RWPE2 (cell line): ENCODE measurements at places on chromosomes 1 and 21.

DNA sequence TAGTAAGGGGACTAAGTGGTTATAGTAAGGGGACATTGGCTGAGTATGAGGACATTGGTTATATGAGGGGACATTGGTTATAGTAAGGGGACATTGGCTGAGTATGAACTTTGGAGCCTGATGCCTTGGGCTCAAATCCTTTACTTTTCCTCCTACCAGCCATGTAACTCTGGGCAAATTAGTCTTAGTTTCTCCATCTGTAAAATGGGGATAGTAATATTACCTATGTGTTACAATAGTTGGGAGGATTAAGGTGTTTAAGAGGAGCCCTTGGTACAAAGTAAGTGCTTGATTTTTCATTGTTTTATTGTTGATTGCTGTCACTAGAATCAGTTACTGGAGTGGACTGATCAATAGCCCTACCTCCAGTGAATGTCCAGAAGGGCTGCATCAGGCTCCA, 2.8 kb downstream of the OSCP1 start:
- DNase-seq, result no peak

DNA sequence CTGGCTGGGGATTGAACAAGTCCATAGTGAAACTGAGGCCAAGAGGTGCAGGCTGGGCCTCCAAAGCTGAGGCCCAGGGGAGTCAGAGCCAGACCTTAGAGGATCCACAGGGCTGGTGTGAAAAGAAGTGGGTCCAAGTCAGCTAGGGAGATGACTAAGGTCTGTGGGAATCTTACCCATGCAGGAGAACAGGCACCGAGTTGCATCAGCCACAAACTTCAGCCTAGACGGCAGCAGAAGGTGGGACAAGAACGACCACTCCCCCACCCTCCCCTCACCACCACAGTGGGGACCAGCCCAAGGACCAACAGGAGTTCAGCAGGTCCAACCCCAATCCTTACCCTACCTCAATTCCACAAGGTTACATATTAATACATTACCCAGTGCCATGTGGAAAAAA, 282.3 kb downstream of the TTLL7 start:
- DNase-seq, result no peak

DNA sequence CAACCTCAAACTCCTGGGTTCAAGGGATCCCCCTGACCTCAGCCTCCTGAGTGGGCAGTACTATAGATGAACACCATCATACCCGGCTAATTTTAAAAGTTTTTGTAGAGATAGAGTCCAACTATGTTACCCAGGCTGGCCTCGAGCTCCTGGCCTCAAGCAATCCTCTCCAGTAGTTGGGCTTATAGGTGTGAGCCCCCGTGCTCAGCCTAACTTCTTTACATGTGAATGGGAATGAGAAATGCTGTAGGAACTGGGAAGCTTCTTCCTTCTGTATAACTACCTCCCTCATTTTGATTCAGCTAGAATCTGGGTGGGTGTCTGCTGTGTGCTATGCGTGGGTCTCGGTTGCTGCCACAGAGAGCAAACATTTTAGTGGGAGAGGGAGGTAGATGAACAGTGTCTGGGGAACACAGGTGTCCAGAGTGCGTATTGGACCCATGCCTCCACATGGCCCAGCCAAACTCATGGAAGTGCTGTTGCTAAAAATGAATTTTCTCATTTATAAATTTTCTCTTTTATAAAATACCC, 150.6 kb downstream of the NOS1AP start:
- DNase-seq, result no peak

DNA sequence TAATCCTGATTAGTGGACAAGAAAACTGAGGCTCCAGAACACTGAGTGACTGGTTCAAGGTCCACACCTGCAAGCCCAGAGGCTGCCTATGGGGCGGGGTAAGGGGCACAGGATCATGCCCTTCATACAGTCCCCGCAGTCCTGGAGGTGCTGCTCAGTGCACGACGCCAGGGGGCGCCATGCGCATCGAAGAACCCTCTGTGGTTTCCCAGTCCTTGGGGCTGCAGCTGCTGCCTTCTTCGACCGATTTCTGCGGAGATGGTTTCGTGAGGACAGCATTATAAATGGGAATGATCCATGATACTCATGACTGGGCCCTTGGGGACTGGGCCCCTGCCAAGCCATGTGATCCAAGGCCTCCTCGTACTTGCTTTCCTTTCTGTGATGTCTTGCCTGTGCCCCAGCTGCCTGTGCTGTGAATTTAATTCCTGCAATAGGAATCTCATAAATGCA, 37.1 kb upstream of the ARHGEF10L start:
- DNase-seq, result no peak

DNA sequence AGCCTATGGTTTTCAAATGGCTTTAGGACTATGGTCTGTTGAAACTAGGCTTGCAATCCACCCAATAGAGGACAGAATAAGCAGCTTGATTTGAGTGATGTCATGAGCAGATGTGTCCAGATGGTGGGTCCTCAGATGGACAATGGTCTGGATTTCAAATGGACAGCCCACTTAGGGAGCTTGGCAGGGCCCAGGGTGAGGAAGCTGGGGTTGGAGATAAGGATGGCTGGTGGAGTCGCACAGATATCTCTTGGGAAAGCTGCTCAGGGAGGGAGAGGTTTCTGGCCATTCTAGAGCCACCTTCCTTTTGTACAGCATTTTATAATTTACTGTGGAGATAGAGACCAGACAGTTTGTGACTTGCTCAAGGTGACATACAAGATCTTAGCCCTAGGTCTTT, 55.0 kb downstream of the NFASC start:
- DNase-seq, result no peak
